ENCODE measurements at places on chromosomes 7 and 10.

GRCh38 chr10:101968940-101969321 lies 87.0 kb downstream of the ARMH3 start:
- no peak for DNase-seq

GRCh38 chr7:90804370-90804769 lies 208.2 kb downstream of the CDK14 start:
- no peak for DNase-seq

GRCh38 chr7:129574487-129574886 lies 37.0 kb upstream of the NRF1 start:
- DNase-seq: no peak

GRCh38 chr7:128829391-128830166 lies 627 bp upstream of the FLNC start:
- DNase-seq: no peak

GRCh38 chr10:63268149-63268797 lies 135.1 kb downstream of the NRBF2 start:
- no peak for DNase-seq

GRCh38 chr7:139231513-139232376 lies 708 bp downstream of the UBN2 start:
- no peak for DNase-seq

DNA sequence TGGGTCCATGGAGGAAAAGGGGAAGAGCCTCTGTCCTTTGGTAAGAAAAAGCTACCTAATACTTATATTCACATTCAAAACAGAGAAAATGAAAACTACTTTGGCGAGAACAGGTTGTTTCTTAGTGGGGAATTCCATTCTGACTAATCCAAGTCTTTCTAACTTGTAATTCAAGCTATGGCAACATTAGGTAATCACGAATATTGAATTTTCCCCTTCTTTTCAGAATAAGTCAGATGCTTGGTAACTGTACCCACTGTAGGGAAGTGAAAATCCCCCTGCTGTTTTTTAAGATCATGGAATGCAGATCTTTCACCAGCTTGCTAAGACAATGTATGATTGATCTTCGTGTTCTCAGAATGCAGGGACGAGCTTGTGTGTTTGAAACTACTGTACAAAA lies 384.4 kb downstream of the TCERG1L start:
- no peak for DNase-seq

DNA sequence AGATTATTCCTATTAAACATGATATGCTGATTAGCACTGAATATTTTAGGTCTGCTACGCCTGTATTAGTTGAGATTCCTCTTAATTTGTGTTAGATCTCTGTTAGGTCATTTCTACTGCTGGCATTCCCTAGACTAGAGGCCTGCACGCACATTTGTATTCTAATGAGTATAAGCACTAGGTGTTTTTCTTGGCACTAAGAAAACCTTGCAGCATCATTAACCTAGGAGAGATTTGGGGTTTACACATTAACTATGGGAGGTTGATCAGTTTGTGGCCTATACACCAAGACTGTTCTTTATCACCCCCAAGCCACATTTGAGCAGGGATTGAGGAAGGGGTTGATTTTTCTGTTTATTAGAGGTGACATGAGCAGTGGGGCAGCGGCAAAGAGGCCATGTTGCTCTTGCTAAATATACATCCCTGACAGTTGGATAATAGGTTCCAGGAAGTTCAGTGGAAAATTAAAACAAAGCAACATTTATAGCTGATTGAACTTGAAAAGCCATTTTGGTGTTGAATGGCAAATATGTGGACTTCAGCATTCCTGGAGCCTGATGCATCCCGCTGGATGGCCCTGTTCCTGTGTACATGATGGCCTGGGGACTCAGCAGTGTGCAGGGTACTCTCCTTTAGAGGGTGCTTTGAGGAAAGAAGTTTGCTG lies 65.2 kb downstream of the GBF1 start:
- DNase-seq: no peak

DNA sequence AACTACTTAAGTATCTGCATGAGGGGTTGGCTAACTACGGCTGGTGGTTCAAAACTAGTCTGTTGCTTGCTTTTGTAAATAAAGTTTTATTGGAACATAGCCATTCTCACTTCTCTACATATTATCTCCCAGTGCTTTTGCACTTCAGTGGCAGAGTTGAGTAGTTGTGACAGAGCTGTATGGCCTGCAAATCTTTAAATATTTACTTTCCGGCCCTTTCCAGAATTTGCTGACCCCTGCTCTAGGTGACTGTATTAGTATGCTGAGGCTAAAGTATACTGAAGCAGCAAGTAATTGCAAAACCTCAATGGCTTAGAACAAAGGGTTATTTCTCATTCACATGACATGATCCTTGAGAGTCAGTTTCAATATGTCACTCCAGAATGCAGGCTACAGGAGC lies 78.3 kb downstream of the OTUD1 start:
- no peak for DNase-seq

GRCh38 chr10:70357565-70357964 lies 24.9 kb downstream of the LRRC20 start:
- no peak for DNase-seq
